ENCODE measurements at places on chromosomes 16 and 17.
A peak's percentile ranks its signal among the peaks of the same experiment; 100 is the strongest.

GRCh38 chr16:11316331-11317015 lies 28.8 kb upstream of the RMI2 start:
- no peak for DNase-seq

DNA sequence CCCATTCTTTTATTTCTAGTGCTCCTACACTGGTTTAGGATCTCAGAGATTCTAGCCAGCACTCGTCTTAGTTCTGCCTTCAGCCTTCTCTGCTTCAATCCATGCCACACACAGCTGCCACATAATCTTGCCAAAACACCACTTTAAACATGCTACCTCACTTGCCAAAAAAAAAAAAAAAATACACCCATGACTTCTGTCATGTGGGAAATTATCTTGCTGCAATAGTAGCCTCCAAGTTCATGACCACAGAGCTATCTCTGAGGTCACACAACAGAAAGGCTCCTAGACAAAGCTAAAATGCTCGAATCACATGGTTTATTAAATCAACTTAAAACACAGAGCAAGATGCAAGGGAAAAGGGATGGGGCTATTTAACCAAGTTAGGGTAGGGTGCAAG lies 18.1 kb downstream of the FZD2 start:
- DNase-seq, result no peak

DNA sequence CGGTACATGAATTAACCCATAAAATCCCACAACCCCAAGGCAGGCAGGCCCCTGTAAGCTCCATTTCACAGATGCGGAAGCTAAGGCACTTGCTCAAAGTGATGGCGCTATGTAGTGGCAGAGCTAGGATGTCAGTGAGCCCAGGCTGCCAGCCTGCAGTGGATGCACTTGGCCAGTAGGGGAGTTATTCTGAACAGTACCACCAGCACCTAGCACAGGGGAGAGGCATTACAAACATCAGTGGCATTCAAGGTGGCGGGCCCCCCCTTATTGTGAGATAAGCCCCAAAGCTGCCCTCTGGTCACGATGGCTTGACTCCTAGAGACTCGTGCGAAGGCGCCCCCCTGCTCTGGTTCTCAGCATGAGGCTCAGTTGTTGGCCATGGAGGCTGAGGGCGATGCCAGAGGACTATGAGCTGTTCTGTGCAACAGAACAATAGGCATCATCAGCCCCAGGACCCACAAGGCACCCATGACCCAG lies 33.8 kb downstream of the GTF3C1 start:
- DNase-seq, result peak; percentile 63

DNA sequence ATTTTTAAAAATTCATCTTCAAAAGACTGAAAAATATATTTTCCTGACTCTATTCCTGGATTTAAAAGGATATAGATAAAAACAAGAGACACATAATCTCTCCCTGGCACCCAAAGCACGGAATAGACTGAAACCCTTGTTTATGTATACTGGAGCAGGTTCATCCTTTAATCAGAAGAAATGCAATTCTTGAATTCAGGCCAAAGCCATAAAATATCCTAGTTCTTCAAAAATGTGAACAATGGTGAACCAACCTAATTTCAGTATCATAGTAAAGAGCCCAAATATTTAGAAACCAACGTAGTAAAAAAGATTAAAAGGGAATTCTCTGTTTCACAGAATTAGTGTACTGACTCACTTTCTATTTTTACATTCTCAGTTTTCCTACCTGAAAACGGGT lies 188.5 kb upstream of the C17orf78 start:
- no peak for DNase-seq

DNA sequence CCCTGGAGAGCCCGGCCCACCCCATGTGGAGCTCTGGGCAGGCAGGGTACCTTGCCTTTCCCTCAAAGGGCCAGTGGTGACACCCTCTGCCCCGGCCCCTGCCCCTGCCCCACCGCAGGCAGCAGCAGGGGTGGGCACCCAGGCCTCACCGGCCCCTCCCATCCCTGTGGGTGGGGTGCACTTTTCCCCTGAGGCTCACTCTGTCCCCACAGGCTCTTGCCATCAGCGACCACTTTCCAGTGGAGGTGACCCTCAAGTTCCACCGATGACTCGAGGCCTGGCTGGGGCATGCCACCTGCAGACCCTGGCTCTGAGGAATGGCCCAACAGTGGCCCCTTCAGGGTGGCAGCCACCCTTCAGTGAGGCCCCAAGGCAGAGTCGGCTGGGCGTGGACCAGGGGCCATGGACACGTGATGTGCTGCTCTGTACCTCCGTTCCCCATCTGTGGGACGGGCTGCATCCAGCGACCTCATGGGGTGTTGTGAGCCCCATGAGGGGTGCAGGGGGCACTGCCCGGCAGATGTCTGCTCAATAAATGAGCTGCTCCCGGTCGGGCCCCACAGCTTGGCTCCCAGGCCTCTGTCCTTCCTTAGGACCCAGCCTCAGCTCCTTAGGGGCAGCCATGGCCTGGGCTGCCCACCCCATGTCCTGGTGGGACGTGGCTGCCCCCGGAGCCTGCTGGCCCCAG lies 2.0 kb downstream of the DNASE1L2 start:
- no peak for DNase-seq

- DNase-seq, result no peak
These were observed 112.0 kb downstream of the CLEC16A start for GRCh38 chr16:11056090-11056992.

GRCh38 chr17:82866590-82867191 lies 26.9 kb upstream of the ZNF750 start:
- DNase-seq, result no peak

DNA sequence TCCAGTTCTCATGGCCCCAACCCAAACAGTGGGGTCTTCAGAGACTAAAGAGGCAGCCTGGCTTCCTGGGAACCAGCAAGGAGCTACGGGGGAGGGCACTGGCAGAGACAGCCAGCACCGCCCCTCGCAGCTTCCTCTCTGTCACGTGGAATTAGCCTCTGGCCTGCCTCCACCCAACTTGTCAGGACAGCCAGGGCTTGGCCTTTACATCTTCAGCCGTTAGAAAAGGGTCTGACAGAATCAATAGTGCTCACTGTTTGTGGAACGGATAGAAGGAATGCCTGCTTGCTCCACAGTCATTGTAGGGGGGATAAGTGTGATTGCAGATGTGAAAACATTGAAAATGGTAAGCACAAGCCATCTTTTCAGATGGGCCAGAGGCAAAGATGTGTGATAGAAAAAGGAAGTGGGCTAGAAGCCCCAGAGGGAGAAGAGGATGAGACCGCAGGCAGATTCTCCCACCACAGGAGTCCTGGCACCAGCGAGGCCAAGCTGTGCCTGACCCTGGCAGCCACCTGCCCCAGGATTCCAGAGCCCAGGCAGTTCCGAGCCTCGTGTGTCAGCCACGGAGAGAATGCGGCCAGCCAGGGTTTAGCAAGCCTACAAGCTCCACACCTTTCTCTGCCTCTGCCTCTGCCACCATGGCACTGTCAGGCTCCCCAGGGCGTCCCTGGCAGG lies 18.6 kb downstream of the GRIN2C start:
- no peak for DNase-seq

DNA sequence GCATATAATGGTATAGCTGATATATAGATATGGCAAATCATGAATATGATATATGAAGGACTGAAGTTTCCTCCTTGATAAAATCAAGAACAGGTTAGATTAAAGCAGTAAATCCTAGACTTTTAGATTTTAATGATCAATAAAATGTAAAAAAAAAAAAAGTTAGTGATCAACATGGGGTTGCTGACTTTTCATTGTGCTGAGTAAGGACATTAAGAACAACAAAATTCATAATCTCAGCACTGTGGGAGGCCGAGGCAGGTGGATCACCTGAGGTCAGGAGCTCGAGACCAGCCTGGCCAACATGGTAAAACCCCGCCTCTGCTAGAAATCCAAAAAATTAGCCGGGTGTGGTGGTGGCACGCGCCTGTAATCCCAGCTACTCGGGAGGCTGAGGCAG lies 10.4 kb upstream of the CHD3 start:
- DNase-seq, result no peak

DNA sequence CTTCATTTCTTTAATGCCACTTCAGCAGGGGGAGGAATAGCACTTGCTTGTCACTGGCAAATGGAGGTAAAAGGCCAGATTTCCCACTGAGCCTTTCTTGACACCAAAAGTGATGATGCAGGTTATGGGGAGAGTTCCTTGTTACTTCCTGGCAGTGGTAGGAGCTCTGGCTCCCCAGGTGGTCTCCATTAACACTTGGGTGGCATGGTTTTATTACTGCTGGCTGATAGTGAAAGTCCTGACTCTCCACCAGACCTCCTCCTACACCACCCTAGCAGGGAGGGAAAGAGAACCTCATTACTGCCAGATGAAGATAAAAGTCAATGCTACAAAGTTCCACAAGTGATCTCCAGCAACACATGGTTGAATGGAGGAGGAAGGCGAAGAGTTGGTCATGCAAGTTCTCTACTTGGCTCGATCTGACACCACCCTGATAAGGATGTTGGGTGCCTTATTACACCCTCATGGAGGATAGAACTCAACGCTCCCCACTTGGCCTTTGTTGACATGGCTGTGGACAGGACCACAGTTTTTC lies 152.7 kb upstream of the GNAO1 start:
- DNase-seq, result no peak

DNA sequence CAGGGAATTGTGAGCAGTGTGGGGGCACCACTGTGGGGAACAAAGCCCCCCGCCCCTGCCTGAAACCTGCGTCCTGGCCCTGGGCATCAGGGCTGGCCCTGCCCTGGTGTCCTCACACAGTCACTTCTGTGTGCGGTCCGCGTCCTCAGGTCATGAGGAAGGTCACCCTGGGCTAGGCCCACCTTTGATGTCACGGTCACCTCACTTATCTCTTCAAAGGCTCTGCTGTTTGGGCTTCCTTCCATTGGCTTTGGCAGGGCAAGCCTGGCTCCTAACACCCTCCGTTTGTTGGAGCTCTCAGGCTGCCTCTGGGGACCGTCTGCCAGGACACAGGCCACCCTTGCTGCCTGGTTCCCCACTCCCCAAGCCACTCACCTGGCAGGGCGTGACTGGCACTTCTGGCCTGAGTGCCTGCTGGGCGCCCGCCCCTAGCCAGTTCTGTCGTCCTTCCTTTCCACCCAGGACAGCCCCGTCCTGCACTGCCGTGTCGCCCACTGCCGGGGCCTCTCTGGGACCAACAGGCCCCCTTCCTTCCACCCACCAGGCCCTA lies 8.8 kb downstream of the CENPX start:
- DNase-seq, result no peak

- no peak for DNase-seq
These were observed 565 bp downstream of the DDX52 start for GRCh38 chr17:37642681-37643080.

DNA sequence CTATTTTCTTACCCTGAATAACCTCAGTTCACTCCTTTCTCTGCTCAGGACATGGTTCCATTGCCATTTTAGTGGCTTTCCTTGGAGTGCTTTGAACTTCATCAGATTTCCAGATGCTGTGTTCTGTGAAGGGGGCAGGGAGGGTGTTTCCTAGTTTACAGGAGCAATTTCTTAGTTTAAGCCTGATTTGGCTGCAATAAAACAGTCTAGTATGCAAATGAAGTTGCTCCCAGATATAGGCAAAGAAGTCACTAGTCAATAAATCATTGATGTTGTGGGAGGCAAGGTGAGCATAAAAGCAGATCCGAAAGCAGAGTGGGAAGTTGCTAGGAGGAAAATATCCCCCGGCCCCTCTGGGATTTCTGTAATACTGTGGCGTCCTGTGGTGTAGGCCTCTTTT lies 202.3 kb downstream of the HS3ST4 start:
- DNase-seq, result no peak

- no peak for DNase-seq
These were observed 12.0 kb downstream of the ERBB2 start for GRCh38 chr17:39711851-39712250.

DNA sequence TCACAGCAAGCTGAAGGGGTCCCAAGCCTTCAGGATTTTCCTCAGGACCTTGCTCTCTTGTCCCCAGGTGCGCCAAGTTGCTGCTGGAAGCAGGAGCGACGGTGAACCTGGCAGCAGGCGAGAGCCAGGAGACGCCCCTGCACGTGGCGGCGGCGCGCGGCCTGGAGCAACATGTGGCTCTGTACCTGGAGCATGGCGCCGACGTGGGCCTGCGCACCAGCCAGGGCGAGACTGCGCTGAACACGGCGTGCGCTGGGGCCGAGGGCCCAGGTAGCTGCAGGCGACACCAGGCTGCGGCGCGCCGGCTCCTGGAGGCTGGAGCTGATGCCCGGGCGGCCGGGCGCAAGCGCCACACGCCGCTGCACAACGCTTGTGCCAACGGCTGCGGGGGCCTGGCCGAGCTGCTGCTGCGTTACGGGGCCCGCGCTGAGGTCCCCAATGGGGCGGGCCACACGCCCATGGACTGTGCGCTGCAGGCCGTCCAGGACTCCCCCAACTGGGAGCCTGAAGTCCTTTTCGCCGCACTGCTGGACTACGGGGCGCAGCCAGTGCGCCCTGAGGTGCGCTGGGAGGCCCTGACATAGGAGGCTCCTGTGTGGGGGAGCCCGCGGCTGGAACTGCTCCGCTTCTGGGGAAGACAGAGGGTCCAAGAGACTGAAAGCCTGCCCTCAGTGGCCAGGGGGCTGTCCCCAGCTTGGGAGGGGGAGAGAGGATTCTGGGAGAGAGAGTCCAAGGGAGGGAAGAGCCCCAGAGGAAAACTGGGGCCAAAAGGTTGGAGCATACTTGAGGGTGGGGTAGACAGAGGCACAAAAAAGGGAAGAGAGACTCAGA lies 6.4 kb downstream of the ASB16 start:
- DNase-seq, result no peak

DNA sequence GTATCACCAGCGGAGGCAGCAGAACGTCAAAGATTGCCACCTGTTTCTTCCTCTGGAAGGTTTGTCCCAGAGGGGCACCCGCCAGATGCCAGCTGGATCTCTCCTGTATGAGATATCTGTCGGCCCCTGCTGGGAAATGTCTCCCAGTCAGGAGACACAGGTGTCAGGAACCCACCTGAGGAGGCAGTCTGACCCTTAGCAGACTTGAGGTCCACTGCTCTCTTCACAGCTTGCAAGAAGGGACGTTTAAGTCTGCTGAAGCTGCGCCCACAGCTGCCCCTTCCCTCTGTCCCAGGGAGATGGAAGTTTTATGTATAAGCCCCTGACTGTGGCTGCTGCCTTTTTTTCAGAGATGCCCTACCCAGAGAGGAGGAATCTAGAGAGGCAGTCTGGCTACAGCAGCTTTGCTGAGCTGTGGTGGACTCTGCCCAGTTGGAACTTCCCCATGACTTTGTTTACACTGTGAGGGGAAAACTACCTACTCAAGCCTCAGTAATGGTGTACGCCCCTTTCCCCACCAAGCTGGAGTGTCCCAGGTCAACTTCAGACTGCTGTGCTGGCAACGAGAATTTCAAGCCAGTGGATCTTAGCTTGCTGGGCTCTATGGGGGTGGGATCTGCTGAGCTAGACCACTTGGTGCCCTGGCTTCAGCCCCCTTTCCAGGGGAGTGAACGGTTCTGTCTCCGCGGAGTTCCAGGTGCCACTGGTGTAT lies 92.9 kb downstream of the PHKB start:
- DNase-seq, result no peak

DNA sequence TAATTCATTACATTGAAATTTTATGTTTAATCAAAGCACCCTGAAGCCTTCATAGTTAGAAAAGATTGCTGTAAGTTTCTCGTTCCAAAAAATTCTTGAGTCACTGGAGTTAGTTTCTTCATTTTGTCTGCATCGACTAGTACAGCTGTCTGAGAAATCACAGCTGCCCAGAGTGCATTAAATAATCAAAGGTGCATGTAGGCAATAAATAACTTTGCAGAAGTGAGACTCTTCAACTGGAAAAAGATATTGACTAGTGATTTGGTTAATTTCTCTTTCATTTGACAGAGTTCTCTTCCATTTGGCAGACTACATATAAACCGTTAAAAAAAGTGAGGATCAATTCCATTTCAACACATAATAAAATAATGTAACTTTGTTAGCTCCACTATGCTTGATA lies 234.0 kb downstream of the CNTNAP4 start:
- no peak for DNase-seq
